ENCODE measurements at places on chromosomes 11 and 22.
A peak's percentile ranks its signal among the peaks of the same experiment; 100 is the strongest.

- DNase-seq = no peak
Measured at GRCh38 chr11:121889931-121890330, 226.1 kb downstream of the BLID start.

GRCh38 chr11:36023922-36024321, 80.1 kb downstream of the LDLRAD3 start:
- DNase-seq = no peak

GRCh38 chr11:44580701-44581100, 15.2 kb downstream of the CD82 start:
- no peak for DNase-seq

GRCh38 chr22:27880778-27881394, 38.2 kb downstream of the PITPNB start:
- no peak for DNase-seq

- DNase-seq = no peak
Measured at GRCh38 chr22:49107961-49108530, 719.6 kb downstream of the BRD1 start.

- no peak for DNase-seq
Measured at GRCh38 chr22:27032091-27032761, 374.8 kb downstream of the MIAT start.

GRCh38 chr22:34160141-34160783, 240.0 kb upstream of the LARGE1 start:
- no peak for DNase-seq

- DNase-seq = peak; percentile 61
Measured at GRCh38 chr11:65355013-65355775, 643 bp downstream of the TIGD3 start.

DNA sequence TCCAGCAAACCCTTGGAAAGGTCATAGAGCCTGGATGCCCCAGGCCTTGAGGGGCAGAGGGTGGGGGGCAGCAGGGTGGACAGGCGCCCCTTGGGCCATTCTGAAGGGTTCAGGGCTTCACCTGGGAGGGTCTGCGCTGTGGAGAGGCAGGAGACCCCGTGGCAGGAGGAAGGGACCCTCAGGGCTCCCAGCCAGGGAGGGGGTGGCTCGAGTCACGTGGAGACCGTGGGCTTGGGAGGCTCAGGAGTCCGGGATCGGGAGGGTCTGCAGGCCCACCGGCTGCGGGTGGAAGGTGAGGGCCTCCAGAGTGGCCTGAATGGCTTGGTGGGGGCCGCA, 48.5 kb upstream of the A4GALT start:
- no peak for DNase-seq

GRCh38 chr11:79265756-79266322, 175.0 kb downstream of the TENM4 start:
- DNase-seq = no peak

DNA sequence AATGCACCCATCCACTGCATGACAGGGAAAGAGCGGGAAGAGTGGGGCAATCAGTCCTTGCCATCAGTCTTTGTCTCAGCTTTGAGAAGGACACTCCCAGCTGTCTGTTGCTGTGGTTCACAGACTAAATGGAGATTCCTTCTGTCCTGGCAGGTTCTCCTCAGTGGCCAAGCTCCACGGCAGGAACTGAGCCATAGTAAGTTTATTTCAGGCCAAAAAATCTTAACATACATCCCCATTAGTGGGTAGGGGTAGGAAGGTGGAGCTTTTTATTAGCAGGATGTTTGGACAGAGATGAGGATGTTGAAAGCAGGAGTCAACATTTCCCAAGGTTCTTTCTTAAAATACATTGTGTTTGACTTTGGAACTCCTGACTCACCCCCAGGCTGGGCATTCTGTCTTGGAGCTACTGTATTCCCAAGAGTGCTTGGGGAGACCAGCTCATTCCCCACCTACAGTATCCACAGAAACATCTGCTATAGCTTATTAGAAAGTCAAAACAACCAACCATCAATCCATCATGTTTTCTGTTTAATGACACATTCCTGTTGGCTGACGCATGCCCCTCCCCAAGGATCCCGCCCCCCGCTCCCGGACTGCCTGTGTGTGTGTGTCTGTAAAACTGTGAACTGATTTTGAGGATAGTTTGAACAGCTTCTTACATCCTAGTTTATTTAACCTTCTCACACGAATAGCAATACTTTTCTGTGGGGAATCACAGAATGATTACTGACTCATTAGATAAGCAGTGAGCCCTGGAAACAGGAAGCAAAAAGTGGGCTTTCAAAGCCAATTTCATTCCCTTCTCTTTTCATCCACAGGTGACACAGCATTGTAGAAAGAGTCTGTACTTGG, 109.5 kb downstream of the CCDC81 start:
- DNase-seq = no peak

DNA sequence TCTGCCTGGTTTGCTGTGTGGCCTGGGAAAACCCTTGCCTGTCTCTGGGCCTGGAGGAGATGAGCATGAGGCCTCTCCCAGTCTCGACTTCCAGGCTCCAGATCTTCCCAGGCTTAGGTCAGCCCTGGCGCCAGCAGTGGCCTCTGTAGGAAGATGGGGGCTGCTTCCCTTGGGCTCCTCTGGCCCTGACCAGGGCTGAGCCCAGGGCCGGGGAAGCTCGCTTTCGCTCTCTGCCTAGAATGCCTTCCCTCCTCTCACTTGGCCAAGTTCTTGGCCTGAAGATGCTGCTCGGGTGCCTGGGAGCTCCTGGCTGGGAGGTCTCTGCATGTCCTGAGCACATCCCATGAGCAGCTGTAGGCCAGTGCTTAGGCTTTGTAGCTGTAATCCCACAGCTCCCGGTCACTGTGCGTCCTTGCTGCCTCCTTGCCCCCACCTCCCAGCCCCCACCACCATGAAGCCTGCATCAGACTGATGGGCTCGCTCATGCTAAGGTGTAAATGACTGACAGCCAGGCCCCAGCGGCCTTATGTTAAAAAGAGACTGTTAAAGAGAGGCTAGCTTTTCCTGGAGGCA, 25.5 kb downstream of the SHISAL1 start:
- DNase-seq = no peak
